ENCODE measurements at places on chromosomes 16 and 17.

GRCh38 chr16:56605475-56605874, 2.9 kb upstream of the MT2A start:
- DNase-seq, result no peak

DNA sequence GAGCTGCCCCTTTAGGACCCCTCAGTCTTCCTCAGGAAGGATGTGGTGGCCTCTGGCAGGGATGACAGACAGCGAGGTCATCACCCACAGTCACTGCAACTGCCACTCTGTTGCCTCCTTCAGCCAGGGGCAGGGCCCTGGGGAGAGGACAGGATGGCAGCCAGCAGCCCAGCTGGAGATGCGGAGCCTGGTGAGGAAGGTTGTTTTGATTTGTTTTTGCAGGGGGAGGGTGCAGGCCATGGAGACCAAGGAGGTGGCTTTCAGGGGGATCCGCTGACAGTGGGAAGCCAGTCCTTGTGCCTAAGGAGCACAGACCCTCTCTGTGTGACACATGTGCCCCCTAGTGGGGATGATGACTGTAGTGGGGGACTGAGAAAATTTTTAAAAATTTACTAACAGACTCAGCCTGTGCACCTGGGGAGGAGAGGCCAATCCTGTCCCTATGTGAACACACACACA, 7.4 kb downstream of the PRCD start:
- peak; percentile 95 for DNase-seq

DNA sequence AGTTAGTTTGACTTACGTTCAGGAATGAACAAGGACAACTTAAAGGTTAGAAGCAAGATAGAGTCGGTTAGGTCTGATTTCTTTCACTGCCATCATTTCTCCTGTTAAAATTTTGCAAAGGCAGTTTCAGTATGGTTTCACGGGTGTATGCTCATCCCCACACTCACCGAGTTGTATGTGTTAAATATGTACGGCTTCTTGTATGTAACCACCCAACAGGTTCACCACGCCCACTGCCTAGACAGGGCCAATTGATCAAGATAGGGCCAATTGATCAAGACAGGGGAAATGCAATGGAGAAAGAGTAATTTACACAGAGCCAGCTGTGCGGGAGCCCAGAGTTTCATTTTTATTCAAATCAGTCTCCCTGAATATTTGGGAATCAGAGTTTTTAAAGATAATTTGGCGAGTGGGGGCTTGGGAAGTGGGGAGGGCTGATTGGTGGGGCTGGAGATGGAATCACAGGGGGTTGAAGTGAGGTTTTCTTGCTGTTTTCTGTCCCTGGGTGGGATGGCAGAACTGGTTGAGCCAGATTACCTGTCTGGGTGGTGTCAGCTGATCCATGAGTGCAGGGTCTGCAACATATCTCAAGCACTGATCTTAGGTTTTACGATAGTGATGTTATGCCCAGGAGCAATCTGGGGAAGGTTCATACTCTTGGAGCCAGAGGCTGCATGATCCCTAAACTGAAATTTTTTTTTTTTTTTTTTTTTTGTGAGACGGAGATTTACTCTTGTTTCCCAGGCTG, 62.4 kb upstream of the PLCG2 start:
- no peak for DNase-seq

DNA sequence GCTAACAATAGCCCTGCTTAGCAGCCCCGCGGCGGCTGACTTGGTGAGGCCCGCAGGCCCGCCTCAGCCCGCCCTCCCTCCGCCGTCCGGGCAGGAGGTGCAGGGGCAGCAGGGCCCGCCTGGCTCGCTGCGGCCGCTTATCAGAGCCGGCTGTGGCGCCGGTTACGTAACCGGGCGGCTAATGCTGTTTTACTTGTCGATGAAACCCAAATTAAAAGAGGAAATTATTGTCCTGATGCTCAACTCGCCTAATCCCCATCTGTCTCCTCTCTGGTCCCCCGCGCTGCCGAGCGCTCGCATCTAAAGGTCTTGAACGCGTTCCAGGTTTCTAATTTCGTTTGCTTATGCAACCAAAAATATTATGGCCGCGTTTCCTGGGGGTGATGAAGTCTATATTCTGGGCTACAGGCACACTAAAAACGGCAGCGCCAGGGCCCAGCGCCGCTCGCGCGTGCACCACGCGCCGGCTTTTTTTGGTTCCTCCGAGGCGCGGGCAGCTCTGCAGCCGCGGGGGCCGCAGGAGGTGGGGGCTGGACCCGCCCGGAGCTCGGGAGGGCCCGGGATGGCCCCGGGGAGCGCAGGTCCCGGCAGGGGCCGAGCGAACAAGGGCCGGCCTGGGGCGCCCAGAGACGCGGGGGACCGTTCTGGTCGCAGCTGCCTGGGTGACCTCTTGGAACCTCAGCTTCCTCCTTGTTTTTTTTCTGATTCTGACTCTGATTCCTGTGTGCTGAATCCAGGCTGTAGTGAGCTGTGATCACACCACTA, 65.2 kb upstream of the TOB1 start:
- DNase-seq, result peak; percentile 99

DNA sequence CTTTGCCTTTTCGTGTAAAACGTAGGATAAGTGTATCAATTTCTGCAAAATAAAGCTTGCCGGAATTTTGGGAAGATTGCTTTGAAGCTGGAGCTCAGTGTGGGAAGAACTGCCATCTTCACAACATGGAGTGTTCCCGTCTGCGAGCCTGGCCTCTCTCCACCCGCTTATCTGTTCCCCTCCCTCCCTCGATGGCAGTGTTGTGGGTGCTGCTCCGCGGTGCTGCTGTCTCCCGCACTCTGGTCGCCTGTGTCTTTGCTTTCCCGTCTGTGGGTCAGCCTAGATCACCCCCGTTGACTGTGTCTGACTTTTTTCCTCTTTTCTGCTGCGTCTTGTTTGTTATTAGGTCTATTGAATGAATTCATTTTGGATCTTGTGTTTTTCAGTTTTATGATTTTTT, 17.0 kb downstream of the ACSF3 start:
- no peak for DNase-seq

DNA sequence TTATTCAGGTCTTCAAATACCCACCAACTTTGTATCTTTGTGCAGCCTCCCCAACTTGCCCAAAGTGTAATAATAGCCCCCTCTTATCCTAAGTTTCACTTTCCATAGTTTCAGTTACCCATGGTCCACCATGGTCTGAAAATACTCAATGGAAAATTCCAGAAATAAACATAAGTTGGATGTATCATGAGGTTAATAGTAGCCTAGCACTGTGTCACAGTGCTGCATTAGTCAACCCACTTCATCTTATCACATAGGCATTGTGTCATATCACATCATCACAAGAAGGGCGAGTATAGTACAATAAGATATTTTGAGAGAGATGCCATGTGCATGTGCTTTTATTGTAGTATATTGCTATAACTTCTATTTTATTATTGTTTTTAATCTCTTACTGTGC, 21.9 kb downstream of the OMG start:
- no peak for DNase-seq
